ENCODE measurements at places on chromosomes 11 and 22.

- peak; percentile 59 for DNase-seq
Measured at GRCh38 chr11:75475767-75476650, 43.0 kb upstream of the KLHL35 start.

GRCh38 chr11:70065318-70066135, 12.6 kb upstream of the ANO1 start:
- no peak for DNase-seq

- no peak for DNase-seq
Measured at GRCh38 chr11:35363246-35363801, 56.0 kb downstream of the SLC1A2 start.

DNA sequence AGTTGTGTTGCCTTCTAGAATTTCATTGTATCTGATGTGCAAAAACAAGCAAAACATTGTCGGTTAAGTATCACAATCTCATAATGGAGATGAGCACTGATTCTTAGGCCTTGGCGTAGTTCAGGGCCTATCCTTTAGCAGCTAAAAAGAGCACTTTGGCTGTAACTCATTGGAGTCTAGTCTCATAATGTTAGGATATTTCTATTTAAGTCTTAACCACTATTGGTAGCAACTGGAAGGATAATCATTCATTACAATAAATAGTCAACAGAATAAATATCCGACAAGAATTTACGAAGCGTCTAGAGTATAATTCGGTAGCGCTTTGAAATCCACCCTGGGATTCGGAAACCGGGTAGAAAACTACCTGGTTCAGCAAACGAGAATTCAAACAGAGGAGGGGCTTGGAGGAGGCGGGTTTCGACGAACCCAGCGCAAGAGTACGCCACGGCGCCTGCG, 461 bp upstream of the EED start:
- DNase-seq = peak; percentile 89

DNA sequence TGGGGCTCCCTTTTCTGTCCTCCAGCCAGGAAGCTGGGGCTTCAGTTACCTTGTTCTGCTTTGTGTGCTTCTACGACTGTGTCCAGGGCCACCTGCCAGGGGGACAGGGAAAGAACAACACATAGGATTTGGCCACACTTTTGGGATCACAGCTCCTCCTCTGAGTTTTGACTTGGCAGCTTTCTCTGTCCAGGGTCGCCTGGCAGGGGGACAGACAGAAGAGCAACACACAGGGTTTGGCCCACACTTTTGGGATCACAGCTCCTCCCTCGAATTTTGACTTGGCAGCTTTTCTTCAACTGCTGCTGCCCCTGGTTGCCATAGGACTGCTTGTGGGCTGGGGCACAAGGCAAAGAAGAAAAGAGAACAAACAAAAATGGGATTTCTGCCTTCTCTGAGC, 19.1 kb downstream of the INCENP start:
- DNase-seq = peak; percentile 9

Data from adrenal gland (tissue), 19 donors.